ENCODE measurements at places on chromosomes 13 and 19.

DNA sequence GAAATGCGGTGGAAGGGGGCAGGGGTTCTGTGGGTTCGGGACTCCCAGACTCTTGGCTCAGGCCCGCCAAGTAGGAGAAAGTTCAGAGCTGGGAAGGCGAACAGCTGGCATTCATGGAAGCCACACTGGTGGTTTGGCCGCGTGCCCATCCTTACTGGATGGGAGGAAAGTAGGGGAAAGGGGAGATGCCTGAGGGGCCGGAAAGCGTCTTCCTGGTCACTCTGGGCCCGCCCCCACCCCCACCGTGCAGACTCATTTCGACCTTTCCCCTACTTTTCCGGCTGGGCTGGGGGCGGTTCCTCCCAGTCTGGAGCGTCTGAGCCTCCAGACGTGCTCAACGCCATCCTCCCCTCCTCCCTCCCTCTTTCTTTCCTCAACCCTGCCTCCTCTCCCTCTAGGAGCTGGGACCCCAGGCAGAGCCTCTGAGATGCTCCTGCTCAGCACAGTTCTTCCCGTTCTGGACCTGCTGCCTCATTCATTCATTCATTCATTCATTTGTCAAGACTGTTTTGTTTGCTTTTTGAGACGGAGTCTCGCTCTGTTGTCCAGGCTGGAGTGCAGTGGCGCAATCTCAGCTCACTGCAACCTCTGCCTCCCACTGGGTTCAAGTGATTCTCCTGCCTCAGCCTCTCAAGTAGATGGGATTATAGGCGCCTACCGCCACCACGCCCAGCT lies 3.5 kb downstream of the ANGPTL4 start:
- peak; percentile 99 for DNase-seq

DNA sequence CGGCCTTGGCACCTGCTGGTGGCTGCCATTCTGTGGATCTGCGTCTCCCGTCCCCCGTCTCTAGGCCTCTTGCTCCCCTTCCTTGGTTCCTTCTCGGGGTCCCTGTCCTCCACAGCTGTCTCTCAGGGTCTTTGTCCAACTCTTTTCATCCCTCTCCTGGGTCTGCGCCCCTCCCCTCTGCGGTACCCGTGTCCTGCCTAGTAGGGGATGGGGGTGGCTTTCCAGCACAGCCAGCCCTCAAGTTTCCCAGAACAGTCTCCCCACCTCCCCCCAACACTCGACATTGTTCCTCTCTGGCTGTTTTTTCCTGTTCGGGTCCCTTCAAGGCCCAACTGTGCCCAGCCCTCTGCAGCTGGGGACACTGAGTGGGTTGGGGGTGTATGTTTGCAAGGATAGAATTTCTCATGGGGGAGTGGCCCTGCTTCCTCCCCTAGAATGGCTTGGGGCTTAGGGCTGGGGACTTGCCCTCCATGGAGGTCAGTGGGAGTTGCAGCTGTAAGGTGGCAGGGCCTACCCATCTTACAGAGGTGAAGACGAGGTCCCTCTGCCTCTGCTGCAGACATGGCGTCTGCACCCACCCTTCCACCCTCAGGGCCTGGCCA lies 762 bp upstream of the ADM5 start:
- DNase-seq = no peak

GRCh38 chr13:23668562-23668961 lies 98.3 kb downstream of the TNFRSF19 start:
- no peak for DNase-seq

DNA sequence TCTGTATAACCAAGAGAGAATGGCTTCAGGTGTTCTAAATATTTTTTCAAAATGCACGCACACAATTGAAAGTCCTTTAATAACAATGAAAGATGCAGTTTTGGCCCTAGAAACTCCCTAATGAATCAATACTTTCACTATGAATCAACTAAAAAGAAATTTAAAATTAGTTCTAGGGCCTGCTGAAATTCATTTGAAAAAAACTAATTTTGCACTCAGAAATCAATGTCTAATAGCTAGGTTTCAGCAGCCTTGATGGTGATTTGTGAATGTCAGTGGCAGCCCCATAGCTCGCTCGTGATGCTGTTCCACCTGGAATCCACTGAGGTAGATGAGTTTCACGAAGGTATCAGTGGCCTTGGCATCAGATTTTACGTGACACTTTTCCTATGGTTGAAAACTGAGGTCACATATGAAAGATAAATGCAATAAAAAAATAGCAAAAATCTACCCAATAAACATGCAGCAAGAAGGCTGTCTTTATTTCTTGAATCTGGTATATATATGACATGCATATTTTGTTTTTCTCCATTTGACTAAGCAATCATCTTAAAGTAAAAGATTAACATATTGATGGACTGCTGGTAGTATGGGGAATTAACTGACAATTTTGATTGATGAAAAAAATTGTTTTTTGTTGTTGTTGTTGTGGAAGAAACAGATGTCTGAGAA lies 141.0 kb downstream of the AKAP11 start:
- no peak for DNase-seq

DNA sequence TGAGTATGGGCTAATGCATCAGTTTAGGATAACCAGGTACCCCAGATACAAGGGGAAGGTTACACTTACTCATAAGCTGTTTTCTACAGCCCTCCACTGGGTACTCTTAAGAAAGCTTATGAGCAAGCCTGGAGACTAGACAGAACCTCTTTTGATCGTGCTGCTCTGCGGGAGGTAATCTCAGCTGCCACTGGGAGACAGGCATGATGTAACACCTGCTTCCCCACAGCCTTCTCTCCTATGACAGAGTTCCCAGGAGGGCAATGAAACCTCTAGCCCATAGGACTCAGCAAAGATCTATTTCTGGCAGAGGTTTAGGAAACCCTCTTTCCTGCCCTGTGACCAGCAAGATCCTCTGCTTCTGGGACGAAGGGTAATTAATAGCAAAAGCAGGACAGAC lies 65.6 kb downstream of the WASF3 start:
- DNase-seq = no peak

GRCh38 chr13:74929436-74929835 lies 552.5 kb downstream of the TBC1D4 start:
- no peak for DNase-seq

DNA sequence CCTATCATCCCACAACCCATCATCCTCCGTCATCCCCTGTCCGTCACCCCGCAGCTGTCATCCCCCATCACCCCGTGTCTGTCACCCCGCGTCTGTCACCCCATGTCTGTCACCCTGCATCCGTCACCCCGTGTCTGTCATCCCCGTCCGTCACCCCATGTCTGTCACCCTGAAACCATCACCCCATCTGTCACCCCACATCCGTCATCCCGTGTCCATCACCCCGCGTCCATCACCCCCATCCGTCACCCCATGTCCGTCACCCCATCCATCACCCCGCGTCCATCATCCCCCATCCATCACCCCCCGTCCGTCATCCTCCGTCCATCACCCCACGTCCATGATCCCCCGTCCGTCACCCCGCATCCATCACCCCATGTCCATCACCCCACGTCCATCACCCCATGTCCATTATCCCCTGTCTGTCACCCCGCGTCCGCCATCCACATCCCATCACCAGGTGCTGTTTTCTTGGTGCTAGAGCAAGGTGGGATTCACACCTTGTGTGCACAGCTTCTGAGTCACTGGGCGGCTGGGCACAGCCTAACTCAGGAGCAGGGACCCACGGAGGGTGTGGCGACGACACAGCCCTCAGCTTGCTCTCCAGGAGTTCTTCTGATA lies 24.2 kb downstream of the RASA3 start:
- no peak for DNase-seq

- DNase-seq = no peak
These were observed 308.3 kb downstream of the TBC1D4 start for GRCh38 chr13:75173457-75174356.

GRCh38 chr13:21967871-21968270 lies 297.0 kb downstream of the FGF9 start:
- peak; percentile 13 for DNase-seq

GRCh38 chr19:4709440-4710280 lies 14.0 kb downstream of the DPP9 start:
- peak; percentile 60 for DNase-seq

DNA sequence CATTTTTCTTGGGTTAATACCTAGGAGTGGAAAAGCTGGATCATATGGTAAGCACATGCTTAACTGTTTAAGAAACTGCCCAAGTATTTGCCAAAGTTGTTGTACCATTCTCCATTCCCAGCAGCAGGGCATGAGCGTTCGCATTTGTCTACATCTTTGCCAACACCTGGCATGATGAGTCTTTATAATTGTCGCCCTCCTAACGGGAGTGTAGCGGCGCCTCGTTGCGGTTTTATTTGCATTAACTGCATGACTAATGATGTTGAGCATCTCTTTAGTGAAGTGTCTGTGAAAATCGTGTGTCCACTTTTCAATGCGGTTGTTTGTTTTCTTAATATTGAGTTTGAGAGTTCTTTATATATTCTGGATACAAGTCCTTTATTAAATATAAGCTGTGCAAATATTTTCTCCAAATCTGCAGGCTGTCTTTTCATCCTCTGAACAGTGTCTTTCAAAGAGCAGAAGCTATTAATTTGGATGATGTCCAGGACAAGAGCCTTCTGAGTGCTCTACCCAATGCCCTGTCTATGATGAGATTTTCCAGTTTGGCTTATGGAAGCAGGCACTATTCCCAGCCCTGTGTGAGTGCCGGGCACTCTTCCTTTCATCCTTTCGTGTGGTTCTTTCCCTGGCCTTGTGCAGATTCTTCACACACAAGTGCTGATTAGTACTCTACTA lies 202.0 kb downstream of the FOXO1 start:
- no peak for DNase-seq

- no peak for DNase-seq
These were observed 85.2 kb downstream of the EDNRB start for GRCh38 chr13:77833331-77833863.

DNA sequence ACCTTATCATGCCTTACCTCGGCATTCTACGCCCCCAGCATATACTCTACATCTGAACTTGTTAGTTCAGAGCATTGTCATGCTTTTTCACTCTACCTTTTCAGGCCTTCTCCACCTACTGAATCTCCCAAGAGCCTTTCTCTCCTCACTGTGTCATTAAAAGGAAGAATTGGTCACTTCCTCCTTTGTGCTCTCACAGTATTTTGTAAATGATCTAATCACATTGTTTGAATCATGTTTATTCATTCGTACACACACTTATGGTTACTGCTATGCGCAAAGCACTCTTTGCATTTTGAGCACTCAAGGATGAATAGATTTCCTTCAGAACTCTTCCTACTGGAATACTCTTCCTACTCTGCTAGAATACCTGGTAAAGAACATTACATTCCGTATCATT lies 15.8 kb upstream of the ELF1 start:
- no peak for DNase-seq

DNA sequence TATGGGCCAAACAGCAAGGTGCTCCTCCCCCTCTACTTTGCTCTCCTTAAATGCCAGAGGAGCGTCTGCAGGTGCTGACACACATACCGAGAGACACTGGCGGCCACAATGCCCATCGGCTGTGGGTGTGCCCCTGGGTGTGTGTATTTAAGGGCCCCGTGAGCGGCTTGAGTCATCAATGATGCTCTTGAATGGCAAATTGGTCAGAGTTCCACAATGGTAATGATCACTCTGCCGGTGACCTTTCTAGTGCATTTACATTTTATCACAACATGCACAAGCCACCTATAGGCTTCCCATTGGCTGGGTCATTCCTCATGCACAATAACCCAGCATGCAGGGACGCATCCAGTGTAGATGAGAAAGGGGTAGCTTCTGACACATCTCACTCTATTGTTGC lies 124.8 kb downstream of the ZNF536 start:
- no peak for DNase-seq

GRCh38 chr13:59424661-59425060 lies 739.1 kb downstream of the DIAPH3 start:
- no peak for DNase-seq

DNA sequence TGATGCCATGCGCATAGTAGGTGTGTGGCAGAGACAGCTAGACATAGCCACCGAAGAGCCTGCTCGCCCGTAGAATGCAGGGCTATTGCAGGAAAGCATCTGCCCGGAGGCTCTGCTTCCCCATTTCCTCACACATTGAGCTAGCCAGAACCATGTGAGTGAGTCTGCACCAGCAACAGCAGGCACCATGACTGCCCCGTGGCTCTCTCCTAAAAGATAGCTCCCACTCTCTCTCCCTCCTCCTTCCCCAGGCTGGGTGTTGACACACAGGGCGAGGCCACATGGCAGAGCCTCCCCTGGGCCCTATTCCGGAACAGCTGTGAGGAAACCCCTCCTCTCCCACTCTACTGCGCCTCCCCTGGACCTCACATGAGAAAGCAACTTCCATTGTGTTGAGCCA lies 52.3 kb upstream of the ATP12A start:
- no peak for DNase-seq

DNA sequence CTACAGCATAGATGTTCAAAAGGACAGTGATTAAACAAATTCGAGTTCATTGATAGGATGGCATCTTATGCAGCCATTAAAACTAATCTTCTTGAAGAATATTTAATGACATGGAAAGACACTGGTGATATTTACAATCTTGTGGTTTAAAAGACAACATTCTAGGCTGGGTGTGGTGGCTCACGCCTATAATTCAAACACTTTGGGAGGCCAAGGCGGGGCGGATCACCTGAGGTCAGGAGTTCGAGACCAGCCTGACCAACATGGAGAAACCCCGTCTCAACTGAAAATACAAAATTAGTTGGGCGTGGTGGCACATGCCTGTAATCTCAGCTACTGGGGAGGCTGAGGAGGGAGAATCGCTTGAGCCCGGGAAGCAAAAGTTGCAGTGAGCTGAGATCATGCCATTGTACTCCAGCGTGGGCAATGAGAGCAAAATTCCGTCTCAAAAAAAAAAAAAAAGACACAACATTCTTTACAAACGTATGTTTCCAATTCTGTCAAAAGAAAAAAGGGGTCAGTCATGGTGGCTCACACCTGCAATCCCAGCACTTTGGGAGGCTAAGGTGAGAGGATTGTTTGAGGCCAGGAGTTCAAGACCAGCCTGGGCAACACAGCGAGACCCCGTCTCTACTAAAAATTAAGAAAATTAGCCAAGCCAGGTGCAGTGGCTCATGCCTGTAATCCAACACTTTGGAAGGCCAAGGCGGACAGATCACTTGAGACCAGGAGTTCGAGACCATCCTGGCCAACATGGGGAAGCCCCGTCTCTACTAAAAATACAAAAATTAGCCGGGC lies 2.5 kb upstream of the PAK4 start:
- no peak for DNase-seq

DNA sequence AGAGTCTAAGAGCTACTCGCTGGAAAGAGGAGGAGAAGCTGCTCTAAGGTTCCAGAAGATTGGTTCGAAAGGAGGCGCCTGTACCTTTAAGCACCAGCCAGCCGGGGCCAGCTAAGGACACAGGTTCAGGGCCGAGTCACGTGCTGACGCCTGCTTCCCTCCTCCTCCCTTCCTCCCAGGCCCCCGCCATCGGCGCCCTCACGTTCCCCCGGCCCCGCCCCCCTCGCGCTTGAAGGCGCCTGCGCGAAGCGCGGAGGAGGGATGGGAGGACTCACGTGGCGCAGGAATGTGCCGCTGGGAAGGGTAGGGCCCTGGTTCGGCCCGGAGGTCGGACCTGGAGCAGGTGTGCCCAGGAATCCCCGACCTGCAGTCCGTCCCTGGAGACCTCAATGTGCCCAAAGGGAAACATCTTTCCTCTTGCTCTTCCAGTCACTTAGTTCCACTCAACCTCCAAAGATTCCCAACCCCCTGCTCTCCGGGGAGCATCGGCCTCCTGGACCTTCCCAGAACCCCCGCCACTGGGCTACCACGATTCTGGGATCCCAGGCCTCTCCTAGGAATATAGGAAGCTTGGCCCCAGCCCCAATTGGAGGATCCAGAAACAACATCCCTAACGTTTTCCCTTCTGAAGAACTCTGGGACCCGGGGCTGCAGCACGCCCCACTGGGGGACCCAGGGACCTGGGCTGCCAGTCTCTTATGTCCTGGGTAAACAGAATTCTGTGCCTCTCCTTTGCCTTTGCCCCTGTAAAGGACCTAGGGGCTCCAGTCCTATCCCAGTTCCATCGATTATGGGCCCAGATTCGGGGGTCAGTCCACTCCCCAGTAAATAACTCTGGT lies 2.5 kb downstream of the DBP start:
- peak; percentile 98 for DNase-seq
